ENCODE measurements at places on chromosomes 11 and 22.

DNA sequence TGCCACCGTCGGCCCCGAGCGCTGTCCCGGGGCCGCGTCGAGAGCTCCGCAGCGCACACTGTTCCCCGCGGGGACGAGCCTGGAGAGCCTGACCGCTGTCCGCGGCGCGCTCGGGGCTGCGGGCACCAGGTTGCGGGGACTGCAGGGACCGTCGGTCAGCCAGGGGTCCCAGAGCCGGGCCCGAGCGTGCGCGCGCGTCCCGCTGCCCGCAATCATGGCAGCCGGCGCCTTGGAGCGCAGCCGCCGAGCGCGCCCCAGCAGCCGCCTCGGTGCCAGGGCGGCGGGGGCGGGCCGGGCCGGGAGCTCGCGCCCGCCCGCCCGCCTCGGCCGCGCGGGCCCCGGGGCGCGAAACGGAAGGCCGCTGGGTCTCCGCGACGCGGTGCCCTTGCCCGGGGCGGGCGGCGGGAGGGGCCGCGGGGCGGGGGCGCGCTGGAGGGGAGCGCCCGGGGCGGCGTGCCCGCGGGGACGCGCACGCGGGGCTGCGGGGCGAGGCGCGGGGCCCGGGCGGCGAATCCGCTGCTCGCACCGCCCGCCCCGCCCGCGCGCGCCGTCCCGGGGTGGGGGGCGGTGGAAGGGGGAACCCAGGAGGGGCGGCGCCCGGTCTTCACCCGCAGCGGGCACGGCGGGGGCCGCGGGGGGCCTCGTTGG, 79.4 kb upstream of the PPARA start:
- ATAC-seq: peak; percentile 46

- ATAC-seq: peak; percentile 39
These were observed 2.1 kb downstream of the ADA2 start for GRCh38 chr22:17217179-17217578.

GRCh38 chr11:57354699-57355098, 16.5 kb downstream of the P2RX3 start:
- ATAC-seq: no peak

DNA sequence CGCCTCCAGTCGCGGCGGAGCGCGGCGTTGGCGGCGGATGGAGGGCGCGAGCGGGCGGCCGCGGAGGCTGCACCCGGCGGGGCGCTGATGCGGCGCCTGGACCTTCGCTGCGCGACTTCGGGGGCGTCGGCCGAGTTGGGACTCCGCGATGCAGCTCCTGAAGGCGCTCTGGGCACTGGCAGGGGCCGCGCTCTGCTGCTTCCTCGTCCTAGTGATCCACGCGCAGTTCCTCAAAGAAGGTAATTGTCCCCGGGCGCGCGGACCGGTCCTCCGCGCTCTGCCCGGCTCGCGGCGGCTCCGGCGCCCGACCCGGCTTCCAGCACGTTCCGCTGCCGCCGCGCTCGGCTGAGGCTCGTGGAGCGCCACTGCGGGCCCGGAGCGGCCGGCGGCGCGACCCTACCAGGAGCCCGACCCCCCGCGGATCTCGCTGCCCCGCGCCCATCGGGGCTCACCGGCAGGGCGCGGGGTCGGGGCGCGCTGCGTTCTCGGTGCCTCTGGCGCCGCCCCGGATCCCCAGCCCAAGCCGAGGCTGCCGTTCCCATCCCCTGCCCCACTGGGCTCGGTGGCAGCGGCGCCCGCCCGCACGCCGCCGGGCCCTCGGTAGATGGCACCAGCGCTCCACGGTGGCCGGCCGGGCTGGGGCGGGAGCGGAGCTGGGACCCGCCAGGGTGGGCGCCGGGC, 1251.2 kb downstream of the BRD1 start:
- ATAC-seq: no peak

DNA sequence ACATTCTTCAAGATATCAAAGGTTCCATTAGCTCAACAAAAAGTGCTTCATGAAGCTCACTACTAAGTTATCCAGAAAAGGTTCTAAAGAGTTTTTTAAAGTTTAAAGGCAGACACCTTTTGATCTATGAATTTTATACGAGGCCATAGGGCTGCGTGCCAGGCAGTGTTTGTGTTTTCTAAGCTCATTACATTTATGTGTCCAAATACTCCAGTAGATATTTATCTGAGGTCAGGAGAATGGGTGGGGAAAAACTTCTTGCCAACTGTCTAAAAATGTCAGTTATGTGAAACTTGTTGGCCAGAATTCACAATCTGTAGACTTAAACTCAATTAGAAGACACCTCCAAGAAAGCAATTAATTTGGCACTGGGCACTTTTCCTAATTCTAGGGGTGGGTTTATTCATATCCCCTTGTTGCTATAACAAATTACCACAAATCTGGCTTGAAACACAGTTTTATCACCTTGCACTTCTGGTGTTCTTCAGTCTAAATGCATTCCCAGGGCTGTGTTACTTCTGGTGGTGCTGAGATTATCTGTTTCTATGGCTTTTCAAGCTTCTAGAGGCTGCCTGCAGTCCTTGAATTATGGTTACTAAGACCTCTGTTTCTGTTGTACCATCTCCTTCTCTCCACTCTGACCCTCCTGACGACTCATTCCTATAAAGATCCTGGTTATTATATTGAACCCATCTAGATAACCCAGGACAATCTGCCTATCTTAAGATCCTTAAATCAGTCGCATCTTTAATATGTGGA, 1030.4 kb upstream of the CNTN5 start:
- no peak for ATAC-seq

DNA sequence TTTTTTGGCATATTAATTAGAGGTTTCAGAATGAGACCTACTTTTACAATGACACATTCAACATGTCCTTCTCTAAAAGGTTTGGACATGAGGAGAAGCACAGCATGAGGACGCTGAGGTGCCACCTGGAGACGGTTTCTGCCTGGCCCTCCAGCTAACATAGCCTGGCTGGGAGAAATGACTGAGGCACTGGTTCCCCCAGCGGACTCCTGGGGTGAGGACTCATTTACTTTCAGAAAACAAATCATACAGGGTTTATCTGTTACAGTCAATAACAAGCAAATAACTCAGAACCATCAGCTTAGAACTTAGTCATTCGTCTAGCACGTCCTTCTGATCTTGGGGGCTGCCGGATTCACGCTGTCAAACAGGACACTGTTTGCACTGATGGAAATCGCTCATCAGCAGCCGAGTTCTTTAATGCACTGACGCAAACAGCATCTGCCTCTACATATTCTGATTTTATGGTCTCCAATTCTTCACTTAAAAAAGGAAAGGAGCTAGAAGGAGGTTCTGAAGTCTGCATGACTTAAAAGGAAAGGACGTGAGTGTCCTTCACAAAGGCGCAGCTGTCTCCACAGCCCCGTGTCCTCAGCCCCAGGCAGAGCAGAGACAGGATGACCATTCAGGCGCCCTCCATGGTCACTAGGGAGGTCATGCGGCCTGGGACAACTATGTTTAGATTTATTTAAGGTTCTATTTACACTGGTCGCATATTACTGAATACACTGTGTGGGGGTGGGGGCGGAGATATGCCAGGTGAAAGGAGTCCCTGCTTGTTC, 44.2 kb downstream of the CERK start:
- ATAC-seq: no peak

GRCh38 chr11:91776655-91777054, 448.0 kb upstream of the FAT3 start:
- no peak for ATAC-seq

- ATAC-seq: no peak
These were observed 7.9 kb downstream of the NCF4 start for GRCh38 chr22:36868546-36869181.

DNA sequence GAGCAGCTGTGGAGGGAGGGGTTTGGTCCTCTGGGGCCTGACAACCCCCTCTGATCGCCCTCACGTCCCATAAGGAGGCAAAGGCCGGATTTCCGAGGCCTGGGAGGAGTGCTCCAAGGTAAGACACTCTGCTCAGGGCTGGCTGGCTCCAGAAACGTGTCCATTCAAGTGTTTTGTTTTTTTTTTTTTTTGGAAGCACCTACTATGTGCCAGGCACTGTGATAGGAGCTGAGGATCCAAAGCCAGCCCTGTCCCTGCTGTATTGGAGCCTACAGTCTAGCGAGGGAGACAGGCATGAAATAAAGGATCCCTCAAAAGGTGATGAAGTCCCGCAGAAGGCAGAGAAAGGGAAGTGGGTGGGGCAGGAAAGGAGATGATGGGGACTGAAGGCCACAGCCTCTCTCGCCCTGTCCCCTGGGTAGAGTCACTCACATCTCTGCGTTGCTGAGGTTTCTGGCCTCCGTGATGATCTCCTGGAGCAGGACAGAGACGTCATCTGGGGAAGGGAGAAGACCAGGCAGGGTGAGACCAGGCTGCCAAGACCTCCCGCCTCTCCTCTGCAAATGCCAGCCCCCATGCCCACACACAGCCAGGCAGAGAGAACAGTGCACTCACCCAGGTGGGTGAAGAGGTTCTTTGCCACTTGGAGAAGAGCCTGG, 89.2 kb downstream of the PDE2A start:
- ATAC-seq: no peak

DNA sequence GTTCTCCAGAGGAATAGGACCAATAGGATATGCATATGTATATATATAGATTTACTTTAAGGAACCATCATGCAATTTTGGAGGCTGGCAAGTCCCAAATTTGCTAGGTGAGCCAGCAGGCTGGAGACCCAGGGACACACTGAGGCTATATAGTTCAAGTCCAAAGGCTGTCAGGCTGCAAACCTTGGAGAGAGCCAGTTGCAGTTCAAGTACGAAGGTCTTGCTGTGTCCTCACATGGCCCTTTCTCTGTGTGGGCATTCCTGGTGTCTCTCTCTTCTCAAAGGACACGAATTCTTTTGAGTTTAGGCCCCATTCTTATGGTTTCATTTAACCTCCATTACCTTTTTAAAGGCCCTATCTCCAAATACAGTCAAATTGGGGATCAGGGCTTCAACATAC, 134.4 kb upstream of the SORL1-AS1 start:
- ATAC-seq: no peak

DNA sequence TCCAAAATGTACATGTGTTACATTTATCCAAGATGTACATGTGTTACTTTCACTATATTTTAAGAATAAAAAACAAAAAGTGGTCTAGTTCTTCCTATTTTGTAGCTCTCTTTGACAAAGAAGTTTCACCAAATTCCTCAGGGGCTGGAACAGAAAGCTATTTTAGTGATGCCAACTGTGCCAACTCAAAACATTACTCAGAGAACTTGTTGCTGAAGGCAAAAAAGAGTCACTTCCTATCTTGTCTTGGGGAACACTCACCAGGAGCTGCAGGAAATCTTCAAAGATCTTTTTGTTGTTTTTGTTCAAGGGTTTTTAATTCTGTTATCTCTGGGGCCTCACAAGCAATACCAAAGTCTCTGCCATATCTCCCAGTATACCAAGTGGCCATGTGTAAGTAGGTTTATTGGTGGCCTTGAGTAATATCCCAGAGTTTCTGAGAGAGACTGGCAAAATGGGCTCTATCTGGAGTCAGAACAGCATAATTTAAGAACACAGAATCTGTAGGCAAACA, 13.6 kb upstream of the EED start:
- no peak for ATAC-seq

- no peak for ATAC-seq
These were observed 615.7 kb downstream of the BRD1 start for GRCh38 chr22:49212002-49212401.

Data from activated CD4-positive, CD25-positive, alpha-beta regulatory T cell treated with anti-CD3 and anti-CD28 coated beads, Interleukin-2, amount 50 U/mL, for 24 hours (primary cell).